ENCODE measurements at places on chromosomes 16 and 17.

- peak; percentile 43 for DNase-seq
These were observed 1.3 kb downstream of the METTL23 start for GRCh38 chr17:76727745-76728456.

GRCh38 chr17:74758848-74759168 is 10.4 kb downstream of the NHERF1 start:
- DNase-seq = no peak

DNA sequence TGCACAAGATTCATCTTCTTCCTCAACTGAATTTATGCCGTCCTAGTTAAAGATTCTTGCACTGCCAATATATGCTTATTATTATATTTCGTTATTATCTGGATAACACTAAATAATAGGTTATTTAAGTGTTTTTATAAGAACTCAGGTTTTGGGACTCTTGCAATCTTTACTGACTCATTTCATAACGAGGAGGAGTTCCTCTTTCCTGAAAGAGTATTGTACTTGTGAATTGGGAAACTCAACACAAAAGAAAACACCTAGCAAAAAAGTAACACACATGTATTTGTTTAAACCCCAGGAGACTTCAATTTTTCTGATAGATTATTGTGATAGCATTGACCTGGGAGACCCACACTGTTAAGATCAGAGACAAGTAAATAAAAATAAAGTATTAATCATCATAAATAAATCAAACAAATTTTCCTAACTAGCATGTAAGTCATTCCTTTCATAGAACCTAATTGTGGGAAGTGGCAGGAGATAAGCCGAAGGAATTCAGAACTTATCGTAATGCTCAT is 505.8 kb downstream of the KCNJ2 start:
- DNase-seq = no peak

GRCh38 chr17:50559674-50560184 is 786 bp upstream of the CACNA1G start:
- peak; percentile 25 for DNase-seq

- DNase-seq = no peak
These were observed 15.3 kb upstream of the FZD2 start for GRCh38 chr17:44541884-44542581.

- no peak for DNase-seq
These were observed 8.7 kb downstream of the PDE6G start for GRCh38 chr17:81647640-81648012.

GRCh38 chr16:85445064-85445778 is 167.9 kb upstream of the GSE1 start:
- DNase-seq = no peak

- no peak for DNase-seq
These were observed 11.8 kb downstream of the METTL9 start for GRCh38 chr16:21611198-21611555.

GRCh38 chr17:42403150-42403549 is 14.9 kb upstream of the STAT3 start:
- DNase-seq = peak; percentile 52

DNA sequence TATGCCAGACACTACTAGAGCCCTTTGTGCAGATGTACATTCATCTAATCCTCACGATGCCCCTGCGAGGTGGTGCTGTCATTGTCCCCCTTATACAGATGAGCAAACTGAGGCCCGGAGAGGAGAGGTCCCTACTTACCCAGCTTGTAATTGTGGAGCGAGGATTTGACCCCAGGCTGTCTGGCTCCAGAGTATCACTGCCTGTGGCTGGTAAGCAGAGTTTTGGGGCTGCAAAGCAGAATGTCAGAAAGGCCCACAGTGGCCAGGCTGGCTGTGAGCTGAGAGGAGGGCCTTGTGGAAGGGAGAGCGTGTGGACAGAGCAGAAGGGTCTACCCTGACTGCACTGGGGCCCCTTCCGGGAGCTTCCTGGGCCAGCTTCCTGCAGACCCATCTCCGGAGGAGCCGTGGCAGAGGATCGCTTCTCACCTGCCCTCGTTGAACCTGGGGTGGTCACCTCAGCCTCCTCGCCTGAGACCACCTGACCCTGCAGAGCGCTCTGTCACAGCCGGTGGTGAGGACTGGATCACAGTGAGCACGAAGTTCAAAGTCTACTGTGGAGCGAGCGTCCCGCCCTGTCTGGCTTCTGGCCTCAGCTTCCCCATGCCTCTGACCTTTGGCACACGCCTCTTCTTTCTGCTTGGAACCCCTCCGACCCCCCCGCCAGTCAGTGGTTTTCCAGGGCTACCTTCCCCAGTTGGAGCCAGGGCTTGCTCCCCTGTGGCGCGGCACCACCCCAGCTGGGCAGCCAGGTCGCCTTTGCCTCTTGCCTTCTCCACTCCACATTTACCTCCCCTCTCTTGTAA is 12.1 kb downstream of the CMIP start:
- no peak for DNase-seq

DNA sequence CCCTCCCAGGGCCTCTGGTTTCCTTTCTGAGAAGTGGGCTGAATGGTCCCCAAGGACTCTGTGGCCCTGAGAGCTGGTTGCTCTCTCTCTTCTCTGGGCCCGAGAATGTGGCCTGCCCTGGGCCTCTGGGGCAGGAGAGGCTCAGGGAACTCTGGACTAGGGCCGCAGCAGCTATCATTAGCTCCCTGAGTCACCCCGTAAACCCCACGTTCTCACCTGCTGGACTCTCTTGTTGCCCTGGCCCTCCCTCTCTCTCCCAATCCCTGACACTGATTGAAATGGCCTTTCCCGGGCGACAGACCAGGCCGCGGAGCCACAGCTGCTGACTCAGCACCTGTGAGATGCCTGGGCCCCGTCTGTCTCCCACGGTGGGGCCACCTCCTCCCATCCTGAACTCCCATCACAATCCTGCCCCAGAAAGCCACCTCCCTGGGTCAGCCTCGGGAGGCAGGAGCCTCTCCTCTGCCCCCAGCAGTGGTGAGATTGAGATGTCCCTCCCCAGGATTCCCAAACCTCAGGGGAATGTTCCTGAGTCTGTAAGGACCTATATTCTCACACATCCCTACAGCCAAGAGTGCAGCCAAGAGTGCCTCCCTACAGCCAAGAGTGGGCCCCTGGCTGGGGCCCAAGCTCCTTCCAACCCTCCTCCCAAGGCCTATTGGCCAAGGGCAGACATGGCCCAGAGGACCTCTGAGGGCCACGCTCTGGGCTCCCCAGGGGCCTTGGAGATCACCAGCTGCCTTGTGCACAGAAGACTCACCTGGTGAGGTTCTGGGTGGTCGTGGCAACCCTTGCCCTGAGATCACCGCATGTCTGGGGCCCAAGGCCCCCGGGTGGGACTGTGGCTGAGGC is 470 bp downstream of the TRPV3 start:
- no peak for DNase-seq

DNA sequence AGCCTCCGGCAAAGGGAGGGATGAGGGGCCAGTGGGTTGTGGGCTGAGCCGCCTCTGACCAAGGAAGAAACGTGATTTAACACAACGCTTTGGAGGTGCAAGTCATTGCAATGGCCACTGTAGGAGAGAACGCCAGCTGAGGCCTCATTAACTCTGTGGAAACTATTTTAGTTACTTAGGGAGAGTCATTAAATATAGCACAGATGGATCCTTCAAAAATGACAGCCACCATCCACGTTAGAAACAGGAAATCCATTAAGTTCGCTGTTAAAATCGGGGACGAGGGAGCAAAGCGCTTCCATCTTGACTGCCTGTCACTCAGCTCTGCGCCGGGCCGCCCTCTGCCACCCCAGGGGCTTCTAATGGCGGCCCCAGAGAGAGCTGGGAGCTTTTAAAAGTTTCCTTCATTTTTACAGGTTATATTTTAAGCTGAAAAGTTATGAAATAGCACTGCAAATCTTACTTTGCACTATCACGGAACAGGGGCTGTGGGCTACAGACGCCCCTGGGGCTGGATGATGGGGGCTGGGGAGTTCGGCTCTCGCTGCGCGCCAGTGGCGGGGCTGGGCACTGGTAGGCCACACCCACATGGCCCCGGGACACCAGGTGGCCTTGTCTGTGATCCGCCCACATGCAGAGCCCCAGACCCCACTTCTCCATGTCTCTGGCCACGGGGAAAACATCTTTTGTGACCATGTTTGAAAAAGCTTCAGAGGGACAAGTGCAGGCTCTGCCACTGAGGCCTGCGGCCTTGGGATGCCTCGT is 54.6 kb downstream of the LMF1 start:
- no peak for DNase-seq

- DNase-seq = no peak
These were observed 22.2 kb upstream of the CLEC18A start for GRCh38 chr16:69928856-69929400.

GRCh38 chr17:64036198-64036922 is 15.9 kb upstream of the ICAM2 start:
- DNase-seq = no peak

- no peak for DNase-seq
These were observed 61.2 kb downstream of the ABAT start for GRCh38 chr16:8735574-8735973.

- no peak for DNase-seq
These were observed 80.6 kb downstream of the AMFR start for GRCh38 chr16:56344518-56345405.

GRCh38 chr17:49082231-49082630 is 50.3 kb upstream of the B4GALNT2 start:
- no peak for DNase-seq

GRCh38 chr16:82735673-82736091 is 108.9 kb downstream of the CDH13 start:
- no peak for DNase-seq

GRCh38 chr17:28071891-28072606 is 29.6 kb downstream of the NLK start:
- DNase-seq = peak; percentile 40

DNA sequence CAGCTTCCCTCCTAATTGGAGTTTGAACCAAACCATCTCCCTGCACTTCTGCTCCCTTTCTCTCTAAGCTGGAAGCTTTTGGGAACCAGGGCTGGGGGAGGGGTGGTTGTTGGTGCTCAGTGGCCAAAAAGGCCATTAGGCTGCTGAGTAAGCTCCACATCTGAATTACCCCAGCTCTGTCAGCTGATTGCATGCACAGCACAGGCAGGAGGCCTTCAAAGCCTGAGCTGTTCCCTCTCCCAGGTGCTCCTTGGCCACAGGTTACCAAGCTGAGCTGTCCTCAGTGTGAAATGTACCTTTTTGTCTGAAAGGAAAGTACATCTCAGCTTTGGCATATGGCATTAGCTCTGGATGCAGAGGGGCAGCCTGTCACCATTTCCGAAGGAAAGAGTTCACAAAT is 6.2 kb upstream of the TBKBP1 start:
- DNase-seq = no peak

- no peak for DNase-seq
These were observed 11.5 kb upstream of the HAS3 start for GRCh38 chr16:69093974-69094373.

DNA sequence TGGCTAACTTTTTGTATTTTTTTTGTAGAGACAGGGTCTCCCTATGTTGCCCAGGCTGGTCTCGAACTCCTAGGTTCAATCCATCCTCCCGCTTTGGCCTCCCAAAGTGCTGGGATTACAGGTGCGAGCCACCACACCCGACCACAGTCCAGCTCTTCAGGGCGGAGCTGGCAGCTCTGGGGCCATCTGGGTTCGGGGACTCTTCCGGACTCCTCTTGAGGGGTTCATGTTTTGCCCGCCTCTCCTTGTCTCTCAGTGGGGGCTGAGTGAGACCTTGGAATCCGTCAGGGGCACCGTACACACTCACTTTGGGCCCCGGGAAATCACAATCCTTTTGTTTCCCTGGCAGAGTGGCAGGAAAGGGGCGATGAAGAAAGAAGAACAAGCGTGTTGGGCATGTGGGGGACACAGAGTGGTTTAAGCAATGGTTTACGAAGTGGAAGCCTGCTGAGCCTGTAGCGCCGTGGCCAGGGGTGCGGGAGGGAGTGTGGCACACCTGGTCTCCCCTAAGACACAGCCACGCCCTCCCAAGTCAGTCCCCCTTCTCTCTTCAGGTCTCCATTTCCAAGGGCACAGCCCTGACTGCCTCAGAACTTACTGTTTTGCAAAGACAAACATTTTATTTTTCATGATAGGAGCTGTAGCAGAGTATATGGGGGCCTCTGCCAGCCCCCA is 26.1 kb downstream of the TNS4 start:
- no peak for DNase-seq

DNA sequence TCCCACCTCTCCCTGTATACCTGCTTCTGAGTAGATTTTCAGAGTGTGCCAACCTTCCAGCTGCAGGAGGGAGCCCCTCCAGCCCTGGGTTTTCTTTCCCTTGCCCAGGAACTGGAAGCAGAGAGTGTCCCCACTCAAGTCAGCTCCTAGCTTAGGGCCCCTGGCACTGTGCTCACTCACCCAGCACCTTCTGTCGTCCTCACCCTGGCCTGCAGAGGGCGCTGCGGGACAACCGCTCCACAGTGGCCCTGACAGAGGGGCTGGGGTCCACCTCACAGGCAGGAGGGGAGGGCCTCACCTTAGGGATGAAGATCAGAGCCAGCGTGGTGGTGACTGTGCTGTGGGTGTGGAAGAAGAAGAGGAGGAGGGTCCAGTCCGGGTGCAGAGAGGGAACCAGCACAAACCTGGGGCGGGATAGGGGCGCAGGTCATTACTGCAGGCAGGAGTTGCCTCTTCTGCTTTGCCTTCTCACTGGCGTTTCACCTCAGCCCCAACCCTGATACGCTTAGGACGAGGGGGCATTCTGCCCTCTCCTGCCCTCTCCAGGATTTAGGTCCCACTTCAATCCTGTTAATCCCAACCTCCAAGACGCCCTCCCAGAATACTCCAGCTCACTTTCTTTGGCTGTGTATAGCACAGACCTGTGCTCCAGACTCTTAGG is 10.0 kb downstream of the GPR179 start:
- DNase-seq = peak; percentile 19

DNA sequence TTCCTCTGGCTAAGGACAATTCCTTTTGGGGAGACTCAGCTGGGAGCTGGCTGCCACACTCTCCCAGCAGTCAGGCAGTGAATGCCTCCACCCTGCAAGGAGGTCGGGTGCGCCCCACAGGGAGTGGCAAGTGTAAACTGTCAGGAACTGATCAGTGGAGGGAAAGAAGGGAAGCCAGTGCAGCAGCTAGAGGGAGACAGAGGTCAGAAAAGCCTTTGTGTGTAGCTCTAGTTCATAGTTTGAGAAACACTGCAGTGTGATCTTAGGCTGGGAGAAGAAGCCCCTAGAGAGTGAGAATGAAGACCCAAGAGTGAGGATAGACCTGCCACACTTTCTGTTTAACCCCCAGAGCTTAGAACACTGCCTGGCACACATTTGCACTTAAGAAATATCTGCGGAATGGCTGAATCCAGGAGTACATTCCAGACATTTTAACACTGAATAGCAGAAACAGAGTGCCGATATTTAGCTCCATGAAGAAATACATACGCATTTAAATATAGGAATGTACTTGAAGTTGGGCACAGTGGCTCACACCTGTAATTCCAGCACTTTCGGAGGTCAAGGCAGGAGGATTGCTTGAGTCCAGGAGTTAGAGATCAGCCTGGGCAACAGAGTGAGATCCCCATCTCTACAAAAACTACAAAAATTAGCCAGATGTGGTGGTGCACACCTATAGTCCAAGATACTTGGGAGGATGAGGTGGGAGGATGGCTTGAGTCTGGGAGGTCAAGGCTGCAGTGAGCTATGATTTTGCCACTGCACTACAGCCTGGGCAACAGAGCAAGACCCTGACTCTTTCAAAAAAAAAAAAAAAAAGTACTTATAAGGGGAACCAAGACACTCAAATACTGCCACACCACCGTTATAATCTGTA is 11.1 kb upstream of the SLC5A11 start:
- no peak for DNase-seq

All from CD4-positive, alpha-beta T cell treated with Interleukin-17A for 1 hour (primary cell).